Effector memory CD8-positive, alpha-beta T cell (primary cell): ENCODE measurements at places on chromosomes 2 and 18.

DNA sequence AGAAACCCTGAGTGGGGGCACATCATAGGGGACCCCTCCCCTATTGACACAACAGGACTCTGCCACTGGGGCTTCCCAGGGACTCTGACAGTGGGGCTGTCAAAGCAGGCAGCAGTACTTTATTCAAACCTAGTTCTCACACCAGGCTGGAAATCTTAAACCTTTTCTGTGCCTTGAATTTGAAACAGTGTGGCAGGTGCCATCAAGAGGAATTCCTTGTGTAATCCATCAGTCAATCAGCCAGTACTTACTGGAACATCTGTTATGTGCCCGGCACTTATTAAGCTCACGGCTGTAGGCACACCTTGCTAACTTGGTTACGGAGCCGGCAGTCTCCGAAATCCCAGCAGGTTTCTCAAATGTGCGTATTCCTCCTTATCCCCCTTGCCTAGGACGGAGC, 12.0 kb downstream of the GLI2 start:
- no peak for DNase-seq

DNA sequence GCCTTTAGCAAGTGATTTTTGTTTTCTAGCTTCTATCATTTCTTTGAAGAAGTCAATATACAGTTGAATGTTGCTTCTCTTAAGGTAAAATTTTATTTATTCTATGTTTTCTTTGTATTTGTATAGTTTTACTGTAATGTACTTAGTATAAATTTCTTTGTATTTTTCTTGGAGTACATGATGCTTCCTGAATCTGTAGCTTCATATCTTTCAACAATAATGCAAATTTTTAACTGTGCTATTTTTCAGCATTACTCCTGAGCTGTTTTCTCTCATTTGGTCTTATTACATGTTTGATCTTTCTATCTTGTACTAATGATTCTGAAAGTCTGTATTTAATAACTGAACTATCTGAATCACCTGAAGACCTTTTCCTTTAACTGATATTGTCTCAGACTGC, 253.9 kb upstream of the NXPH2 start:
- DNase-seq, result no peak

GRCh38 chr2:237053066-237053465, 32.6 kb upstream of the COPS8 start:
- DNase-seq, result no peak

DNA sequence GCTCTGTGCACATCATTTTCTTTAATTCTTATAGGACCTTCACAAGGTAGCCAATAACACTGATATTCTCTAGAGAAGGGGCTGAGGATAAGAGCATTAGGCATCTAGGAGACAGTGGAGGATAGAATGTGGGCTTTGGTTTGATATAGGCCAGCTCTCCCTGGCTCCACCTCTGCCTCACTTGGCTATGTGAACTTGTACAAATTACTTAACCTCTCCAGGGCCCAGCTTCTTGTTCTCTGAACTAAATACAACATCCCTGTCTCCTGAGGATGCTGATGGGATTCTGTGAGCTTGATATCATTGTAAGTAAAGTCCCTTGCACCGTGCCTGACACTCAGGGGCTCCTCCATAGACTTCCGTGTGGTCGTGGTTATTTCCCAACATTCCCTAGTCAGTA, 87.3 kb downstream of the ACOXL start:
- DNase-seq, result no peak

DNA sequence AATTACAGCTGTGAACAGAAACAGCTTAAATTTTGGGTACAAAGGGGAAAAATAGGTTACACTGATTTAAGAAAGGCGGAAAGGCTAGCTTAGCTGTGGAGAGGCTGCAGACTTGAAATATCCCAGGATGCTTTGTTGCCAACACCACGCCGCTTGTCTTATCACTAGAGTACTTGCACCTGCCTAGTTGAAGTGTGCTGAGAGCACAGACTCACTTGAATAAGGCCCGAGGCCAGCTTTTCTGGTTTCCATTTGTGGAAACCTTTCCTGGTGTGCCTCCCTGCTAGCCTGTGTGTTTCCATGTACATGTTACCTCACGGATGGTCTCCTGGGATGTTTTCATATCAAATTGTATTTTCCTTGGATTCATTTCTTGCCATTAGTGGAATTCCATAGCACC, 3.2 kb downstream of the CABLES1 start:
- no peak for DNase-seq

- DNase-seq, result no peak
Observed at GRCh38 chr18:41977233-41977632, 22.2 kb downstream of the PIK3C3 start.

DNA sequence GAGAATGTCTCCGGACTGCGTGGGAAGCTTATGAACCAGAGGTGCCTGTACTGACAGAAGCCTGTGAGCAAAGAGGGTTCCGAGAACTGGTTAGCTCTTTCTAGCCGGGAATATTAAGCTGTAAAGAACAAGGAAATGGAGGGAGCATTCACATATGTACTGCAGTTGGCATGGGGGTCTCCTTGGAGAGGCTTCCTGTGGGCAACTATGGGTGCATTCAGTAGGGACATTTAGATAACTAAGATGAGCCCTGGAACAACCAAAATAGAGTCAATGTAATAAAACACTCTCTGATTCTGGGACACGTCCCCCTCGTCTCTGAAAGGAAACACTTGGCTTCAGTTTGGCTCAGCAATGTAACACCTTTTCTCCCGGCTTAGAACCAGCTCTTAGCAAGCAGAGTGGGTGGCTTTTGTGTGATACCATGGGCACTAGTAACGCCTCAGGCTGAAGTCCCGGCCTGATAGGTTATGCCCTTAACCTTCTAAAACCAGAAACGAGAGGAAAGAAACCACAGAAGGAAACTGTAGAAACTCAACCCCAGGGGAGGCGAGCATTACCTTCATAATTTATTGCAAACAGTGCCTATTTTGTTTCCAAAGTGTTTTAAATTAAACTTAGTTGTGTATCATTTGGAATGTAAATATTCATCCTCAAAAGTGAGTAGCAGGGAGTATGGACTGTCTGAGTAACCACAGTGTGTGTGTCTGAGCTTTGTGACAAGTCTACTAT, 48.8 kb upstream of the LPIN2 start:
- peak; percentile 57 for DNase-seq

DNA sequence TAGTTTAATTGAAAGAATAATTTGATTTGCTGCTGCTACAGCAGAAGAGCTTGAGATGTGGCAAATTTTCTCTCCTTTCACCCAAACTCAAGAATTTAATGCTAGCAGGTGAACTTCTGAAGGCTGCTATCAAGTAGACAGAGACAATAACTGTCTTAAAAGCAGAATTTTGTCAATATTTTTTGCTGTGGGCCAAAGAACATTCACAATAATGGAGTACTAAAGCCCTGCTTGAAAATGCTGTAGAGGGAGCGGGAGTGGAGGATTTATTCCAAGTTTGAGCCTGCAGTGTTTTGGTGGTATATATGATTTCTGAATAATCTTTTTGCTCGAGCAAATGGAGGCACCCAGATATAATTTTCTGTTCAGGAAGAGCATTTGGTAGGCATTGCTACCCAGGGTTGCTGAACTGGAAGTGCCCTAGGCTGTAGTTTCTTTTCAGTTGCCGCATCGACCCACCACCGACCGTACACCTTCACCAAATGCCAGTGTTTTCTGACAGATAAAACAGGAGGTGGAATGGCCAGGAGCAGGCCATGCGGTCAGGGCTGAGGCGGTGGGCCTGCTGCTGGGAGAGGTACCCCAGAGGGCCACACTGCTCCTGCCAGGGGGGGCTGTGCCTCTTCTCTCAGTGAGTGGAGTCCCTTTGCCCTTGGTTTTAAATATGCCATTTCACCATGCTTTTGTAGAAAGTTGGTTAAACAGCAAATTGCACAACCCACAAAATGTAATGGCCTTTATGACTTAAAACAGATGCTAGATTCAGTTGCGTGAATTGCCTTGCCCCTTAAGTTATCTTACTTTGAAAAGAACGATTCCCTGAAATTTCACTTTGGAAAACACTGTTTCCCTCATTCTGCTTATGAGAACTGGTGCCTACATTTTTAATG, 36.4 kb downstream of the TSHZ1 start:
- no peak for DNase-seq

GRCh38 chr2:137676346-137676745, 287.9 kb upstream of the HNMT start:
- no peak for DNase-seq

GRCh38 chr18:44723411-44723810, 42.7 kb downstream of the SETBP1 start:
- peak; percentile 20 for DNase-seq

GRCh38 chr18:78828131-78828530, 151.5 kb upstream of the SALL3 start:
- no peak for DNase-seq

DNA sequence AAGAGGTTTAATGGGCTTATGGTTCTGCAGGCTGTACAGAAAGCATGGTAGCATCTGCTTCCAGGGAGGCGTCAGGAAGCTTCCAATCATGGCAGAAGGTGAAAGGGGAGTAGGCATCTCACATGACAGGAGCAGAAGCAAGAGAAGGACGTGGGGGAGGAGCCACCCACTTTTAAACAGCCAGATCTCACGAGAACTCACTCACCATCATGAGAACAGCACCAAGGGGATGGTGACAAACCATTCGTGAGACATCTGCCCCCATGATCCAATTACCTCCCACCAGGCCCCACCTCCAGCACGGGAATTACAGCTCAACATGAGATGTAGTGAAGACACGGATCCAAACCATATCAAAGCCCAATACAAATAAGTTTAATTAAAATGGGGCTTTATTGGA, 113.8 kb downstream of the ATL2 start:
- DNase-seq, result no peak

DNA sequence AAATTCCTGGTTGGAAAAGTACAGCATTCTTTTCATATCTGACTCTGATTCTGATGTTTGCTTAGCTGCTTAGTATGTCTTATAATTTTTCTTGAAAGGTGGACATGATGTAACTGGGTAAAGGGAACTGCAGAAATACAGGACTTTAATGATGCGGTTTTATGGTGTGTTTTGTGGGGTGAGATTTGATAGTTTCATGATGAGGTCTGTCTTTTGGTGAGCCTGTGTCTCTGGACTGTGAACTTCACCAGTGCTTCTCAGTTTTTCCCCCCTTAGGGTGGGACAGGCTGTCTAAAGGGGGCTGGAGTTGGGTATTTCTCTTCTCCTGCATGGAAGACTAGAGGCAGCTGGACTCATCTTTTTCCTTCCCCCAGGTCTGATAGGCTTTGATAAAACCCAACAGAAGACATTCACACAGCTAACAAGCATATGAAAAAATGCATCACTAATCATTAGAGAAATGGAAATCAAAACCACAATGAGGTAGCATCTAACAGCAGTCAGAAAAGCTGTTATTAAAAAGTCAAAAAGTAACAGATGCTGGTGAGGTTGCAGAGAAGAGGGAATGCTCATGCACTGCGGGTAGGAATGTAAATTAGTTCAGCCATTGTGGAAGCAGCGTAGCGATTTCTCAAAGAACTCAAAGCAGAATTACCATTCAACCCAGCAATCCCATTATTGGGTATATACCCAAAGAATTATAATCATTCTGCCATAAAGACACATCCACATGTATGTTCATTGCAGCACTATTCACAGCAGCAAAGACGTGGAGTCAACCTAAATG, 77.6 kb downstream of the EPC2 start:
- no peak for DNase-seq

DNA sequence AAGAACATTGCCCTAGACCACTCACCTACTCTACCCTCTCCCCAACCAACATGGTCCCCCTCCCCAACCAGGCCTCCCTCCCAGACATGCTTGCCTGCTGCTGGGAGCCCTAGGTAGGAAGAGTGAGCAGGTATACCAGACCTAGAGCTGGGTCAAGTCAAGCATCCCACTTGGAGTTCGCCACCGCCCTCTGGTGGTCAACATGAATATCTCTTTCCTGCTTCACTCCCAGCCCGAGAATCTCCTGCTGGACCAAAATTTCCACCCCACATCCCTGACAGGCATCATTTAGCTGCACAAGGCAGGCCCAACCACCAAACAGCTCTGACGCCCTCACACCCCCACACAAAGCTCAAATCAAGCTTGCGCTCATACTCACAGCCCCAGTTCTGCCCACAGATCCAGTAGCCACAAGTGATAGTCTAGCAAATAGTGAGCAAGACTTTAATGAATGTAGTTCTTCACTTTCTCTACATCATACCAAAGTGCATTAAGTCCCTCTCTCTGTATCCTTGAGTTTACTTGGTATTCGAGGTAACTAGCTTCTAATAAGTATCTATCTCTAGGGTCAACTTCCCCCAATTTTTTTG, 116.0 kb downstream of the TNS1 start:
- peak; percentile 44 for DNase-seq

DNA sequence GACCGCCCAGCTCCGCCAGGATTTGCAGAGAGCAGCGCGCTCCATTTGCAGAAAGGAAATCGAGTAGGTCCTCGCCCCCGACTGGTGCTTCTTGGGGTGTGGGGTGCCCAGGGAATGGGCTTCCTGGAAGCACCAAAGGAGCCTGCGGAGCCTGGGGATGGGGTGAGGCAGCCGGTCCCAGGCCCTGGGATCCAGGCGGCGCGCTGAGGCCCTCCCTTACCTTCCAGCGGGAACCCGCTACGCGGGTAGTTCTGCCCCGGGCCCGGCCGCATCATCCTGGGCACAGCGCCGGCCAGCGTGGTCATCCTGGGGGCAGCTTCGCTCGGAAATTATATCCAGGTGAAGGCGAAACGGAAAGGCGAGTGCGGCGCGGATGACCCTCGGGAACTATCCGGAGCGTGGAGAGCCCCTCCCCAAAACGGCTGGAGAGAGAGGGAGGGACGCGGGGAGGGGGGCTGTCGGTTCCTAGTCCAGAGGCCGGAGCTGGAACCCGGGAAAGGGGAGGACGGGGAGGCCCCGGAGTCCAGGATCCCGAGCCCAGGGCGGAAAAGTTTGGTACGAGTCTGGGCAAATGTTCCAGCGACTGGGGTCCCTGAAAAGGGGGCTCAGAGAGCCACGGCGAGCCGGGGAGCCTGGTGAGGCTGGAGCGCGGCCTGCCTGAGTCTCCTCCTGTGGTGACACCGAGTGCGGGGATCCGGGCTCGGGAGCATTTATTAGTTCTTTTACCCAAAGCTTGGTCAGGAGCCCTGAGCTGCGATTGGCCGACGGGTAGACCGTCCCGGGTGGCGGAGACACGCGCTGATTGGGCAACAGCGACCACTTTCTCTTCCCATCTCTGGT, at the start of gene PAX3:
Gene PAX3 (minus strand): TSS at position 688 of the 840 bp plus-strand sequence. CDS start 383 bp downstream, at position 305.
- no peak for DNase-seq

GRCh38 chr18:23583071-23583865, 3.0 kb downstream of the NPC1 start:
- no peak for DNase-seq

DNA sequence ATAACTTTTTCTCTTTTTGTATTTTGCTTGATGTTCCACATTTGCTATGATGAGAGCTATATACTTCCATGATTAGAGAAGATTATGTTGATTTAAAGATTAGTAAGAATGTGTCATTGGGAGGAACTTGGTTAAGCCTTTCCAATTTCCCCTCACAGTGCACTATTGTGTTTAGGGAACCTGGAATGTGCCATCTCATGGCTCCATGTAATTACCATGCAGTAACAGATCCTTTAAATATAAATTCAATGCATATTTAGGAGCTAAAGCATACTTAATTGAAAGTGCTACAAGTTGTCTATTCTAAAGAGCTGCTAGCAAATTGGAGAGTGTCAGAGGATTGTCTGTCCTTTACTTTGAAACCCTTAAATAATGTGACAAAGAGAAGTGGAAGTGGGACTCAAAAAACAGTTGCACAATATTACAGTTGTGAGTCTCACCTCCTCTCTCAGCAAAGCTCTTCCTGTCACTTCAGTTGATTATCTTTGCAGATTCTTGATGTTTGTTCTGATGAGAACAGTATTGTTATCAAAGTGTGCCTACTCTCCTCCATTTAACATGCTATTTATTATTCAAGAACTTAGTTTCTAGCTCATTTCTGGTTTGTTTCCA, 1162.7 kb upstream of the ZEB2 start:
- no peak for DNase-seq
